ENCODE measurements at places on chromosomes 1 and 21.

DNA sequence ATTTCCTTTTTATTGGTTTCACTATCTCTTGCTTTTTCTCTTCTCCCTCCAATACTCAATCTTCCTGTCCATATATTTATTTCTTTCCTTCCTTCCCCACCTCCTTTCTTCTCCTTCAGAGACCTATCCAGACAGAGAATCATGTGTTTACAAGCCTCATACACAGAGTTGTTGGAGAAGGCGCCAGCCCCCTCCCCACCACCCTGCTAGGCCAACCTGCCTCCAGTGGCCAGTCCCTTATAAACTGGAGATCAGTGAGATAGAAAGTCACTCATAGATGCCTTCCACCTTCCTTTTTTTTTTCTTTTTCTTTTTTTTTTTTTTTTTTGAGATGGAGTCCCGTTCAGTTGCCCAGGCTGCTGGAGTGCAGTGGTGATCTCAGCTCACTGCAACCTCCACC lies 53.3 kb downstream of the CD247 start:
- DNase-seq = no peak

GRCh38 chr1:156765666-156766065 lies 1.7 kb upstream of the PRCC start:
- DNase-seq = no peak

DNA sequence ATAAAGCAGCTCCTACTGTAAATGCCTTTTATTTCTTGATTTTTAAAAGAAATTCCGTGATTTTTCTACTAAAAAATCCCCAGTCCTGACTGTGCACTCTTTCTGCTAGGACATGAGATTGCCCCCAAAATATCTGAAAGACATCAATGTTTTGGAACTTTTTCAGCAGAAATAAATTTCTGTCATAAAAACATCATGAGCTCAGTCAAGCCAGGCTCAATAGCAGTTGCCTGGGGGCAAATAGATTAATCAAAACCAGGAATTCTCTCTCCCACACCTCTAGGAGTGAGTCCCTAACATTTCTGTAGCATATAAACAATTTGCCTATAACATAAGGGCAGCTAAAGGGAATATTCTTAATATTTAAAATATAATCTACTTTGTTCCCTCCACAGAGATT lies 654.1 kb downstream of the PTPRC start:
- DNase-seq = no peak

DNA sequence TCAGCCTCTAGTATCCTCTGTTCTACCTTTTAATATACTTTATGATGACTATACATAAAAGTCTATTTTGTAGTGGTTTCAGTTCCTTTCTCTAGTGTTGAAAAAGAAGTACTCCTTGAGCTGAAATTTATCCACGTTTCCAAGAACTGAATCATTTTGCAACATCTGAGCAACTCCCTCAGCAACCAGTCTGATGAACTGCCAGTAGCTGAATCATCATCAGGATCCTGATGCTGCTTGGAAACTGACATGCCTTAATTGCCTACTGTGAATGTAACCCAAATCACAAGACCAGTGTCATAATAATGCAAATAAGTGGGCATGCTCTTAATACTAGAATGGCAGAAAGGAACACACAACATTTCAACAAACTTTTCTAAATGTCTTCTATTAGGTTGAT lies 103.3 kb downstream of the CYYR1 start:
- DNase-seq = no peak

DNA sequence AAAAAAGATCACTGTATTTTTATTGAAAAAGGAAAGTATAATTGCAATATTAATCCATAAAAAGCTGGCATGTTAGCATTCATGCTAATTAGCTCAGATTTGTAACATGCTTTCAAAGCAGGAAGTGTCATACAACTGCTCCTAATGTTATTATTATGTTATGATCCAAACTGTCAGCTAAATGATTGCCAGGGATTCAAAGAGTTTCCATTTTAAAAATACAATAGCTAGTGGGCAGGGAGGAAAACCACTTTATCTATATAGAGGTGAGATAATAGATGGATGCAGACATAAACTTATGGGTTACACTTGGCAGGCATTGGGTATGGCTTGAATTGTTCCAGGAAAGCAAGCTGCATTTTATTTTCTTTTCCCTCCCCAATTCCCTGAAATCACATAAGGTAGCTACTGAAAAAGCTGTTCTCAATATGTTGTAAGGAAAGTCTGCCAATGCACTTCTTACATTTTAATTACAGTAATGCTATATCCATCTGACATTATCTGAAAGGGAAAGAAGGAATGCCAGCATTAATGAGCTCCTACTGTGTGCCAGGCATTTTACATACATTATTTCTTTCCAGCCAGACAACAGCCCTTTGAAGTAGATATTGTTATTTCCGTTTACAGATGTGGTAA lies 9.8 kb upstream of the MYSM1 start:
- DNase-seq = no peak
